ENCODE measurements at places on chromosomes 2 and 18.

- no peak for DNase-seq
Observed at GRCh38 chr18:57574866-57575265, 11.6 kb downstream of the FECH start.

GRCh38 chr2:980176-980575, 29.5 kb downstream of the SNTG2 start:
- DNase-seq = no peak

DNA sequence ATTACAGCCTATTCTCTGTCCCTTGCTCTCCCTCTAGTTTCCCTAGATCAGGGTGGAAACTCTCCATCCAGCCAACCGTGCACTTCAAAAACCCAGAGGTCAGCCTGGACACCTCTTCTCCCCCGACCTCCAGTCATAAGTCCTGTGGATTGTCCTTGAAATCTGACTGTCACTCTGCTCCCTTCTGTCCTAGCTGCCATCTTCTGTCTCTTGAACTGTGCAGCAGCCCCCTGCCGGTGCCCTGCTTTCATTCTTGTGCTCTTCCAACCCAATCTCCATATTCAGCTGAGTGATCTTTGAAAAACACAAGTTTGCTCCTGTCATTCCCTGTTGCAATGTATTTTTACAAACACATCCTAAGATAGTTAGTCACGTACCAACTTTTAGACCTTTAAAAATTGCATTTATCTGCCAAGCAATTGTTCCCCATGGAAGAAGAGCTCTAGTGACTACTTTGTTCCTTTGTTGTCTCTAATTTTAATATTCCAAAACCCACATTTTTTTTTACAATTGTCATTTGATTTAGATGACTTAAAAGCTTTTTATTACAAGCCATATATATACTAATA, 254.3 kb downstream of the CAMKMT start:
- no peak for DNase-seq

DNA sequence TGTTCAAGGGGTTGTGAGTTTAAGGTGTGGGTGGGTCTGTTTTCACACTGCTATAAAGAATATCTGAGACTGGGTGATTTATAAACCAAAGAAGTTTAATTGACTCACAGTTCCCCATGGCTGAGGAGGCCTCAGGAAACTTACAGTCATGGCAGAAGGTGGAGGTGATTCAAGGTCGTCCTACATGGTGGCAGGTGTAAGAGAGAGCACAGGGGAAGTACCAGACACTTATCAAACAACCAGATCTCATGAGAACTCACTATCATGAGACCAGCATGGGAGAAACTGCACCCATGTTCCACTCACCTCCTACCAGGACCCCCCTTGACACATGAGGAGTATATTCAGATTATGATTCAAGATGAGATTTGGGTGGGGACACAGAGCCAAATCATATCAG, 38.0 kb downstream of the RHBDD1 start:
- peak; percentile 35 for DNase-seq

DNA sequence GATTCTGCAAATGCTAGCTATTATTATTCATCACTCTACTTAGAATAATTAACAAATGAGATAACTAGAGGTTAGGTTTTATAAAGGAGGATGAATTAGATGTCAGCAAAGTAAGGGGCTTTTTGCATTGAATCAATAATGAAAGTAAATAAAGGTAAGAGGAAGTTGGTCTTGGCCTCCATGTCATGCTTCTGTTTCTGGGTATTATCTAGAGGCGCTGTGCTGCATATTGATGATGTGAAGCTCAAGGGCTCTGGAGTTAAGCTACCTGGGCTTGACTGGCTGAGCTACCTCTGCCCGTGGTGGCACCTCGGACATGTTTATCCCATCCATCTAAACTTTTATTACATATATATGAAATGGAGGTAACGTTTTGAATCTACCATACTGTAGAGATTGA, 350.9 kb downstream of the PARD3B start:
- DNase-seq = no peak

GRCh38 chr18:64717026-64717425, 568.1 kb upstream of the LINC00305 start:
- DNase-seq = no peak

- DNase-seq = no peak
Observed at GRCh38 chr18:44709307-44710126, 28.8 kb downstream of the SETBP1 start.

DNA sequence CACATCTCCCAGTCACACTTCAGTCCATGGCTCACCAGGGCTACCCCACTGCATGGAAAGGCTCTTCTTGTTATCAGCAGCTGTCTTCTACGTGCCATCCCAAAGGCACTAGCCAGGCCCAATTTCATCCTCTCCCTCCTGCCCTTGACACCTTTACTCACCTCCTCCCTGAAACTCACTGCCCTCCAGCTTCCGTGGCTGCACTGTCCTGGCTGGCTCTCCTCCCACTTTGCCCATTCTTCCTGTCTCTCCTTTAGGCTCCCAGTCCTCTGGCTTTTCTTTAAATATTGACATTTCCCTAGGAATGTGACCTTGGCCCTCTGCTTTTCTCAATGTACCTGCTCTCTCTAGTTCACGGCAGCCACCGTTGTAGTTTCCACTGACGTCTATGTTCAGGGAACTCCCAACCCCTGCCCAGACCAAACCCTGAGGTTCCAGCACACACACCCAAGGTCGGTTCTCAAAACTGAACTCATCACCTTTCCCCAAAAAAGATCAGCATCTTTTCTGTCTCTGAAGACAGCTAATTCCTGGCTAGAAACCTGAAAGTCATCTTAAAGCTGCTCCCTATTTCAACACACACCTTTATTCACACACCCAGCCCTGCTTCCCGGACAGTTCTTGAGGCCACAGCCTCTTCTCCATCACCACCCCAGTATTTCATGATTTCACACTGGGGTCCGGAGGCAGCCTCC, 36.7 kb downstream of the WDFY1 start:
- no peak for DNase-seq

DNA sequence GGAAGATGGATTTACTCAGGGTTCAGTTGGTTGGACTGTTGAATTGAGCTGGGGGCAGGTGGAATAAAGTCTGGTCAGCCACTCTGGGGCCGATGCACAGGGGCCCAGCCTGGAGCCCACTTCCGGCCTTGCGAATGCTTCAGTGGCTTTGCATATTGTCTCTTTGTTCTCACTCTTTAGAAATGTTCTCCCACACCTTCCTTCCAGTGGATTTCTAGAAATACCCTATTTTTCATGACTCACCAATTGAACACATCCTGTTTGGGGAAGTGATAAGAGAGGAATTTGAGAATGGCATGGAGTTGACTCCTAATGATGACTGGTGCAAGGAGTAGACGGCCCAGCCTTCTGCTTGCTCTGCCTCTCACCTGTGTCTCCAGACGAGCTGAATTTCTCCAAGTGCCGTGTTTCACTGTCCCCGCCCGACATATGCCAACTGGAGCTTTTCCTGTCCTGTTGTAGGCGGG, 28.1 kb downstream of the ASAP2 start:
- DNase-seq = no peak

- DNase-seq = no peak
Observed at GRCh38 chr2:2400286-2401038, 69.4 kb upstream of the MYT1L start.

- DNase-seq = no peak
Observed at GRCh38 chr2:237627441-237628246, at the start of gene LRRFIP1. TSS of gene LRRFIP1 (plus strand) at chr2:237627587. CDS start at chr2:237627645, 58 bp downstream.

- DNase-seq = no peak
Observed at GRCh38 chr18:62054929-62055498, 131.8 kb downstream of the PIGN start.

DNA sequence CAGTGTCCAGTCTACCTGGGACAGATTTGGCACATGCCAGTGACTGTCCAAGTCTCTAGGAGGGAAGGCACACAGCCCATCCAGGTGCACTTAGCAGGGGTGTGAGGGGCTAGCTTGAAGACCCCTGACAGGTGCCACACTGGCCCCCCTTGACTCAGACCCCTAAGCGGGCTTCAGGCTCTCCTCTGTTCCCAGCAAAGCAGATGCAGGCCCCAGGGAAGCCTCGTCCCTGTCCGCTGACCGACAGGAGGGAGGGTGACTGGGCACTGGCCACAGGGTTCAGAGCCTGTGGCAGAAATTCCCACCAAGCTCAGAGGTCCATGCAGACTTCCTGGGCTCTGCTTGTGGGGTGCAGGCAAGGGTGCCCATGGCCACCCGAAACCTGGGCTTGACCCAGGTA, 239.8 kb upstream of the MYT1L start:
- no peak for DNase-seq

DNA sequence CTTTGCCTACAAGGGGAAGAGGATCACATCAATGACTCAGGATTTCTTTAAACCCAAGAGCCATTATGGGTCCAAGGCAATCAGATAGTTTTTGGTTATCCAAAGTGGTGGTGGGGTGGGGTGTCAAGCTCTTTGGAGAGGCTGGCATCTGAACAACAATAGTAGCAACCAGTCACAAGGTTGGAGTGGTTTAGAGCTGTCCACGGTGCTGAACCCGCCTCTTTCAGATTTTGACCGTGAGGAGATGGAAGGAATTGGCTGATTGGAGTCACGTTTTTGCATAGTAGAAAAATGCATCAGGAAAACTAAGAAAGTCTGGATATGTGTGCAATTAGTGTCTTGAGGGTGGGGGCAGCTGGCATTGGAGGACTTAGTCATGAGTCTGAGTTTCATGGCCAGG, 159.9 kb downstream of the LOXHD1 start:
- DNase-seq = no peak

- no peak for DNase-seq
Observed at GRCh38 chr2:182807319-182807718, 59.1 kb downstream of the FRZB start.

DNA sequence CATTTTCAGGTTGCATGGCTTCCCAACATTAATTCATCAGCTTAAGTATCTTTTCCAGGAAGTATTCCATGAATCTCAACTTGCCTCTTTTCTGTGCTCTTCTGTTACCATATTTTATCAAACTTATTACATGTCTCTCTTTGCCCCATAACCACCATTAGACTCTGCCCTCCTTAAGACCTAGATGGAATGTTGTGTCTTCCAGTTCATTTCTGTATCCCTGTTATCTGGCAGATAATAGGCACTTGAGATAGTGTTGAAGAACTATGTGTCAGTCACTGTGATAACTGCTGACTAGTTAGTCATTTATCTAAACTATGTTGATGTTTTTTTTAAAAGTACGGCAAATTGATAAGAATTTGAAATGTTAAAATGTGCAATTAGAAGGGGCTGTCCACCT, 41.8 kb downstream of the GLS start:
- no peak for DNase-seq

- DNase-seq = no peak
Observed at GRCh38 chr2:2243666-2244065, 87.4 kb downstream of the MYT1L start.

- no peak for DNase-seq
Observed at GRCh38 chr2:70670626-70671025, 97.4 kb downstream of the ADD2 start.
